NCI-H510A treated with DMSO at 0.1 percent for 48 hours (cell line): ENCODE measurements at places on chromosomes 12 and 14.

DNA sequence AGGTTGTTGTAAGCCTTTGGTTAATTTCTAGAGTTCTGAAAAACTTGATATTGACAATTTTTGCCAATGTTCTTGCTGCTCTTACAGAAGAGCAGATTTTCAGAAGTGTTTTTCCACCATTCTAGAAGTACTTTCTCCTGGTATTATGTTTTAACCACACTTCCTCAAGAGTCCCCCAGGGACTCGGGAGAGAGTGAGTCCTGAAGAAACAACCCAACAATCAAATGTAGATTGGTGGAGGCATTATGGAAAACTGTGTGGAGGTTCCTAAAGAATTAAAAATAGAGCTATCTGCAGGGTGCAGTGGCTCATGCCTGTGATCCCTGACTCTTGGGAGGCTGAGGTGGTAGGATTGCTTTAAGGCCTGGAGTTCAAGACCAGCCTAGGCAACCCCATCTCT, 26.7 kb downstream of the OR10P1 start:
- no peak for DNase-seq

GRCh38 chr14:35333264-35333730, 41.1 kb downstream of the PSMA6 start:
- no peak for DNase-seq

- DNase-seq: no peak
Observed at GRCh38 chr14:58739674-58740073, 101.9 kb downstream of the DACT1 start.

DNA sequence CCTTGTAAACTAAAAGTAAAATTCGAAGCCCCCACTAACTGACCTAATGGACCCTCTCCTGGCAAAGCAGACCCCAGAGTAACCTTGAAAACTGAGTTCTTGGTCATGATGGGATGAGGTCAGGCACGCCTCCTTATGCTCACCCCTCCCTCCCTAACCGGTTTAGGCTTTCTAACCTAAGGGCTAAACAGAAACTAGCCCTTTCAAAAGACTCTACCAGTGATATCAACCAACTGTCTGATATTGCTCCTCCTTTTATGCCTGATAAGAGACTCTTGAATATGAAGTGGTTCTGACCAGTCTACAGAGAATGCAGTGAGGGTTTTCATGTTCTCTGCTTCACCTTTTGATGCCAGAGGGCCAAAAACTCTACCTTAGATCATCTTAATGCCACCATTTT, 4.8 kb upstream of the LPCAT3 start:
- no peak for DNase-seq

- DNase-seq: no peak
Observed at GRCh38 chr12:15787778-15788177, 1.4 kb downstream of the EPS8 start.

- DNase-seq: peak; percentile 5
Observed at GRCh38 chr14:105299654-105300541, 903 bp downstream of the BRF1 start.

DNA sequence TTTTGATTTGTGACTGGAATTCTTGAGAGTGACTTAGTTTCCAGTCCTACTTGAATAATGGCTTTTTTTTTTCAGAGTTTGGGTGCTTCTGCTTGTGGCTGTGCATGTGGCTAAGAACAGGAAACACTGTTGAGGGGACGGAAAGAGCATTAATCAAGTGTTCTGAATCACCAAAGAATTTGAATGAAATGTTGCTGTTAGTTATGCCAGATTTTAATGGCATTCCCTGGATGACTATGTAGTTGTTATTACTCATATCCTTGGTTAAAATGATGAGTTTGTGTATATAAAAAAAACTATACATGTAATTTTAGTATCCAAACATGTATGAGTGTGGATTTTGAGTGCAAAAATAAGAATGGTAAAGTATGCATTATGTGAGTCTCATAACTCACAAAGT, 347.9 kb downstream of the BCAT1 start:
- no peak for DNase-seq

- no peak for DNase-seq
Observed at GRCh38 chr12:32149489-32149888, 42.8 kb downstream of the BICD1 start.

- DNase-seq: no peak
Observed at GRCh38 chr14:92317511-92317910, 5.5 kb upstream of the SLC24A4 start.

DNA sequence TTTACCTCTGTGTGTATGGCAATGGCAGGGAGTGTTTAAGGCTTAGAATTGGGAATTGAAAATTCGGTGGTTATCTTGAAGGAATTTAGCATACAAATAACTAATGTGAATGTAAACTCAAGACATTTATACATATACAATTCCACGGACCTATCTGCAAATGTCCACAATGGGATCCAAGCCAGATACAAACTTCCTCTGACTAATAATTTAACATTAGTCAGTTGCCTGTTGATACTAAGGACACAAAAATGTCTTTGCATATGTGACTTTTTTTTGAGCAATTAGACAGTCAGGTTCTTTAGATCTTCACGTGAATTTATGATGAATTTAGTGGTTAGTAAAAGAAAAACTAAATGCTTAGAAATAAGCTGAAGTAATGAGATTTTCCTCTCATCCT, 40.5 kb downstream of the ESR2 start:
- DNase-seq: no peak

DNA sequence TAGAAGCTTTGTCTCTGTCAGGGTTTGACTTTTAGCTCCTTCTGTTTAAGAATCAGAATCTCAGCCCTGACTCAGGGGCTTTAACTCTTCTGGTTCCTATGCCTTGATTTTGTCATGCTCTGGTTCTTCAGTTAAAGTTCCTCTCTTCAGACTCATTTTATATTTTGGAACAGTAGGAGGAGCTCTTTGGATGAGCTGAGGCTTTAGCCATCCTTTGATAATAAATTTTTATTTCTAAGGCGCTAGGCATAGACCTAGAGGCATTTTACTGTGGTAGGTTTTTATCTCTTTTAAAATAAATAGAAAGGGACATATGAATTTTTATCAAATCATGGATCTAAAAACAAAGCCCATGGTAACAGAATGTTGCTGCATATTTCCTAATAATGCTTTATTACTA, 51.7 kb downstream of the ATP23 start:
- peak; percentile 6 for DNase-seq

DNA sequence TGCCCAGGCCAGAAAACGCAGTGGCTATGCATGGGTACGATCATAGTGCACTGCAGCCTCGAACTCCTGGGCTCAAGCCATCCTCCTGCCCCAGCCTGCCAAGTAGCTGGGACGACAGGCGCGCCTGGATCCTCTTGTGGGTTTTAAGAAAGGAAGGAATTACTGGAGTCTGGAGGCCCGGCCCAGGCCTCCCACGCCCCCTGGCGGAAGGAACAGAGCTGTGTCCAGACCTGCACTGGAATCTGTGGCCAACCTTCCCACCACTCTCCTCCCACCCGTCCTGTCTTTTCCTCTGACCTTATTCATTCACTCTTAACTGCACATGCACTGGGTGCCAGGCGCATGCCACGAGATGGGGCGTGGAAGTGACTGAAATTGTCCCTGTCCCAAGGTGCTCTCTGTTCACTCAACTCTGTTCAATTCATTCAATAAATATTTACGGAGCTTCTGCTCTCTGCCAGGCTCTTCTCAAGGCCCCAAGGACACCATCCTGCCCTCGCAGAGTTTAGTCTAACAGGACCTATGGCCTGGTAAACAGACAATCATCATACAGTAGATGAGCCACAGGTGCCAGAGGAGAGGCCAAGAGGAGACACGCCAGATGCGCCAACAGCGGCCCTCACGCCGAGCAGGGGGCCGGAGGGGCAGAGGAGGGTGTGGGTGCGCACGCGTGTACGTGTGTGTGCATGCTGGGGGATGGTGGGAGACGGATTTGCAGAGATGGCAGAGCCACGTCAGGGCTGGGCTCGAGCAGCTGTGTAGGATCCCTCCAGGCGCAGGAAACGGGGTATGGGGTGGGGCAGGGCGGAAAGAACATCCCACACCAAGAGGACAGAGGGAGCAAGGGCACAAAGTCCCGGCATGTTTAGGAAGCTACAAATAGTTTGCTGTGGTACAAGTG, 13.7 kb upstream of the TMEM106C start:
- peak; percentile 69 for DNase-seq

- DNase-seq: no peak
Observed at GRCh38 chr12:6843118-6843902, 2.6 kb downstream of the GNB3 start.

- no peak for DNase-seq
Observed at GRCh38 chr14:89650077-89650978, 233.3 kb upstream of the FOXN3 start.

- no peak for DNase-seq
Observed at GRCh38 chr12:71046215-71046614, 111.6 kb downstream of the TSPAN8 start.

DNA sequence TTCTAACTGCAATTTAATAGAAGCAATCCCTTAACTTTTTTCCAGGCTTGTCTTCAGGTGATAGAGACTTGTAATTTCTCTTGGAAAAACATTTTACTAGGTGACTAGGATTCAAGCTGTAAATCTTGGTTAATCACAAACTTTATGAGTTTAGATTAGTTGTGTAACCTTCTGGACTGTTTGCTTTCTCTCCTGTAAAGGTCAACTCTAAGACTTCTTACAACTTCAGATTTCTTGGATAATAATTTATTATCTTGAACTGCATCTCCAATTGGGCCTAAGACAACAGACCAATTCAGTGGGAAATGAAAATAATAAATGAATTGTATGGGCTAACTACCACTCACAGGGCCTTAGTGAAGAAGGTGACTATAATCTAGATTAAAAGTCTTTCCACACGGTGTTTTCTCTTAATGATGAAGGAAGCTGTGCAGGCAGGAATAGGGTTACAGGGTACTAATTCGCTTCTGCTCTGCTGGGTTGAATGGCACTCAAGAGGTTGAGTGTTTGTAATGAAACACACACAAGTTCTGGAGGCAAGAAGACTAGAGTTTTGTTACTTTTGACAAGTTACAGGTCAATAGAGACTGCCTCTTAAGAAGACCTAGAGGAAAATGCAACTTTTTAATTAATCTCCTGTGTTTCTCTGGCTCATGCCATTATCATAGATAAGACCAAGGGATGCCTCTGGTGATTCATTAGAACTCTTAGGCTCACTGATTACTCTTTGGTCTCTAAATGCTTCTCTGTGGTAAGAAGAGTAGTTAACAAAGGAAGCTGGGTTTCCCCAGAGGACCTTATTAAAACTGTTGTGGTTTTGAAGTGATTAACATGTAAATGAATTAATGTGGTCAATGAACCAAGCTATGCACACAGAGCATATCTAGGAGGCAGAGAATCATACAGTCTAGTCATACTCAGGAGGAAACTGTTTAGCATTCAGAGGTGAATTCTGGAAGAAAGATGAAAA, 30.0 kb upstream of the OR4E1 start:
- no peak for DNase-seq

- DNase-seq: peak; percentile 97
Observed at GRCh38 chr14:77457522-77458248, at the start of the genes AHSA1 and VIPAS39. AHSA1 (plus strand) TSS chr14:77458093; CDS start chr14:77458190, 97 bp downstream. VIPAS39 (minus strand) TSS chr14:77457601; CDS start chr14:77454102, 3,499 bp downstream.

- DNase-seq: no peak
Observed at GRCh38 chr12:52351196-52352059, 15.9 kb downstream of the KRT85 start.

- DNase-seq: no peak
Observed at GRCh38 chr12:62284749-62285148, 24.5 kb downstream of the USP15 start.

- DNase-seq: peak; percentile 84
Observed at GRCh38 chr12:98253207-98254037, 262.0 kb upstream of the TMPO start.

GRCh38 chr14:33642080-33642479, 308.8 kb downstream of the EGLN3 start:
- DNase-seq: no peak

DNA sequence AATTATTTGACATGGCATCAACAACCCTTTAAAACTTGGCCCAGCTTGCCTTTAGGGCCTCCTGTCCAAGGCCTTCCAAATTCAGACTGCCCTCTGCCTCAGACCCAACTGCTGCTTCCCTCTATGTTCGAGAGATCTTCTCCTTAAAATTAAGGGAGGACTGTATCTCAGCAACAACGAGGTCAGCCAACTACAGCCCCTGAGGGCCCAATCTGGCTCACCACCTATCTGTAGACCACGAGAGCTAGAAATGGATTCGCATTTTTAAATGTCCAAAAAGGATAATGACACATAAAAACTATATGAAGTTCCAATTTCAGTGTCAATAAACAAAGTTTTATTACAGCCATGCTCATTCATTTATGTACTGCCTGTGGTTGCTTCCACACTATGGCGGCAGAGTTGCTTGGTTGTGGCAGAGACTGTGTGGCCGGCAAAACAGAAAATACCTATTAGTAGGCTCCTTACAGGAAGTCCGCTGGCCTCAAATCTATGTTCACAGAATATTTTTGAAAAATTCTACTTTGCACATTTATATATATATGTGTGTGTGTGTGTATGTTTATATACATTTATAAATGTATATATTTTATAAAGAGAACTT, 1026.9 kb downstream of the BCL11B start:
- no peak for DNase-seq

GRCh38 chr12:73589220-73589619, 948.4 kb upstream of the ATXN7L3B start:
- peak; percentile 22 for DNase-seq

- DNase-seq: no peak
Observed at GRCh38 chr12:3357950-3358525, 133.0 kb upstream of the PRMT8 start.

DNA sequence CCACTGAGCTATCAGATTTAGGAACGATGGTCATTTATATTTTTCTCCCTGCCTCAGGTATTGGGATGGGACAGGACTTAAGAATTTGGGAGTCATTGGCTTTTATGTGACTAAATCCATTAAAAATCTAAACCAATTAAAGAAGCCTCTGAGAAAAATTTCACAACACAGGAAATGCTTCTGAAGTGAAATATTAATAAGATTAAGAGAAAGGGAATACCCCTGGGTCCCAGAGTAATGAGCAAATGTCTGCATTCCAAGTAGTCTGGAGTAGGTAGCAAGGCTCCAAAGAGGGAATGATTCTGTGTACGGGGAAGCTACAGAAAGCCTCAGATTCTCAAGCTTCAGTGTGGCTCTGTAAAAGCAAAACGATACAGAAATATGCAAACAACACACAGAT, 707 bp upstream of the MED6 start:
- no peak for DNase-seq

DNA sequence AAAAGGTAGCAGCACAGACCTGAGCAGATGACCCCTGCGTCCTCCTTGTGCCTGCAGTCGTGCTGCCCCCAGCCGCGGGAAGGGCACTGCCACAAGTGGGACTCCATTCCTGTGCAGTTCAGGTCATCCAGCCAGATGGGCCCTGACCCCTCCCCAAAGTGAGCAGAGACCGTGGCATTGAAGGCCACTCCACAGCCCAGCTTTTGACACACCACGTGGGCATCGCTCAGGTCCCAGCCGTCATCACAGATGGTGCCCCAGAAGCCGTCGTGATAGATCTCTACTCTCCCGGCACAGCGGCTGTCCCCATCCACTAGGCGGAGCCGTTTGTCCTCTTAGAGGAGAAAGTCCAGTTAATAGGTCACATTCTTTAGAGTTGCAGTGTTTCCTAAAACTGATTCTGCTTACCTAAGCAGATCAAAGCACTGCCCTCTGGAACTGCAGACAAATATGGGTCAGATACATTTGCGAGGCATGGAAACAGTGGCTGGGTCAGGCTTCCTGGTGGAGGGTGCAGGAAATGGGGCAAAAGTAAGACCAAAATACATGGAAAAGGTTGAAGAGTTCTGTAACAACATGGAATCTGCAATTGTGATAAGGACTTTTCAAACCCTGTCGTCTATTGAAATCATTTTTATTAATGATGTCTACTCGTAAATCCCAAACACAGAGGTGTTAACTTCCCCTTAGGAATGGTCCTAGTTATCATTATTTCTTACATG, 69.4 kb downstream of the CD163L1 start:
- DNase-seq: no peak

- peak; percentile 32 for DNase-seq
Observed at GRCh38 chr12:114166362-114166761, 200.2 kb upstream of the RBM19 start.
